ENCODE measurements at places on chromosomes 5 and 9.

DNA sequence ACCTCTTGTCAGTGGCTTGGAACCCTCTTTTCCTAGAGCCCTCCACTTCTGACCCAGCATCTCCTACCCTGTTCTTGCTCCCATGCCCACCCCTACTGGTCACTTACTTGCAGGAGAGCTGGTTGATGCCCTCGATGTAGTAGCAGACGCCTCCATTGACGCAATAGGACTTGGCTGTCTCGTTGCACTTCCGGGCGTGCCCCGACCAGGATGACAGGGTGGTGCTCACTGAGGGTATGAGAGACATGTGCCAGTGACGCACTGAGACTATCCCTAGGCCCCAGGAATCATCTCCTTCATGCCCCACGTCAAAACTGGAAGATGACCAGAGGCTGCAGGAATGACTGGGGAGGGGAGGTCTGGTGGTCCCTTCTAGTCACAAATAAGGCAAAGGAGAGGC is 76.0 kb downstream of the PSD2 start:
- DNase-seq = no peak

DNA sequence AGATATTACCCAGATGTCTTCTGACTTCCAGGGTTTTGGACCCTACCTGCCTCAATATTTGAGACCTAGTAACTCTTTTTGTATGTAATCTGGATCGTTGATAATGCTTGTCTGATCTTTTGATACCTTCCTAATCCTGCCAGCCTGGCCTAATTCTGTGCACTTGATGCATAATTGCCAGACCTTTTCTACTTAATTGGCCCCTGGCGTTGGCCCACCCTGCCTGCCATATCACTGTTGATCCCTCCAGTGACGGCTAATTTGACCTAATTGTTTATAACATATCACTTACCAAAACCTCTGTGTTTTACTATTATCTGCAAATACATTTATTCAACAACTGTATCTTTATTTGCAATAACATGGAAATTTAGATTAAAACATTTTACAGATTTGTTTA is 49.0 kb downstream of the SLC44A1 start:
- DNase-seq = no peak

GRCh38 chr5:135591277-135591676 is 12.5 kb upstream of the CXCL14 start:
- DNase-seq = no peak

DNA sequence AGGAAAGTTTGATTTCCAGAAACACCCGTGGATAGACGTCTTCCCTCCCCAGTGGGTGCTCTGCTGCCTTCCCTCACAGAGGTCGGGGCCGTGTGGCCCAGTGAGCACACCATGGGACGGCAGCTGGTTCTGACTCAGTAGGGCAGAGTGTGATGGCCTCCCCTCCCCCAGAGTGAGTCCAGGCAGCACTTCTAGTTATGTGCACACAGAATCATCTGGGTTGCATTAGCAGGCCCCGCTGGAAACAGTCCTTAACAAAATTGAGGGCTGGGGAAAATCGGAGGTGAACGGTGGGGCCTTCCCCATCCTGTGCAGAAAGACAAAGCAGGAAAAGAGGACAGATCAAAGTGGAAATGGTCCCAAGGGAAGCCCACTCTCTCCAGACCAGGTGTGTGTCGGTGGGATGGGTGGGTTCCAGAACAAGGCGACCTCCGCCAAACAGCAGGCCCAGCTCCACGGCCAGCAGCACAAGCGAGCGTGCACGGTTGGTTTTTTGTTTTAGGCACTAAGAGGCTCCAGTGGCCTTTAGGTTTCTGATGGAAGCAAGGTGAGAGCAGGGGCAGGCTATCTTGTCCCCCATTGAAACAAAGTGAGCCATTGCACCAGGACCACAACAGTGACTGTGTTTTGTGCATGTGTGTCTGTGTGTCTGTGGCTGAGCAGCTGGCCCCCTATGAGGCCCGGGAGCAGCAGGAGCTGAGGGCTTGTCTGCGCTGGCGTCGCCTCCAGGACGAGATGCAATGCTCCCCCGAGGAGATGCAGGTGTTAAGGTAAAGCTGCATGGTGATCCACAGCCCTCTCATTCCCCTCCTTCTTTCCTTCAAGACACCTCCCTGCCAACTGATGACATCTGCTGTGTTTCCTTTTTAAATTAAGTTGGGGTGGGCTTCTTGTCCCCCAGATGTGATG is 201.5 kb downstream of the AOPEP start:
- DNase-seq = no peak

GRCh38 chr9:88258601-88259000 is 120.3 kb upstream of the SPATA31C2 start:
- no peak for DNase-seq

- no peak for DNase-seq
Observed at GRCh38 chr5:133817456-133817855, 151.0 kb downstream of the C5orf15 start.

Data from stimulated activated CD8-positive, alpha-beta memory T cell treated with anti-CD3 and anti-CD28 coated beads, Interleukin-2, amount 100 ng/mL, for 1 hour (primary cell).